Stimulated activated CD4-positive, alpha-beta T cell treated with anti-CD3 and anti-CD28 coated beads, Interleukin-1b, Interleukin-23, amount 100 ng/mL, for 1 hour (primary cell): ENCODE measurements at places on chromosomes 11 and 22.

- no peak for DNase-seq
Observed at GRCh38 chr11:57248780-57249383, 11.8 kb upstream of the APLNR start.

DNA sequence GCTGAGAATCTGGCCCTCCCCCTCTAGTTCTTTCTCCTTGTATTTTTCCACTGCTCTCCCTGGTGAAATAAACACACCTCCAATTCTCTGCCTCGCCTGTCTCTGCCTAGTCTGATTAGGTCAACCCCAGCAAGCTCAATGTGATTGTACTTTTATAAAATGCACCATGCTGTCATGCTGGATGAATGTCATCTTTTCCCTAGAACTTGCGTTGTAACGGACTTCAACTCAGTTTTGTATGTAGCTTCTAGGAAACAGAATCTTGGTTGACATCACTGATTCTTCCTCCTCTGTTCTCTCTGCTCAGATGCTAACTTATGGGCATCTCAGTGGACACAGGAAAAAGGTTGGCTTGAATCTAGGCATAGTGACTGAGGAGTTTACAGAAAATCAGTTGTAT lies 261.9 kb upstream of the ISX start:
- no peak for DNase-seq

DNA sequence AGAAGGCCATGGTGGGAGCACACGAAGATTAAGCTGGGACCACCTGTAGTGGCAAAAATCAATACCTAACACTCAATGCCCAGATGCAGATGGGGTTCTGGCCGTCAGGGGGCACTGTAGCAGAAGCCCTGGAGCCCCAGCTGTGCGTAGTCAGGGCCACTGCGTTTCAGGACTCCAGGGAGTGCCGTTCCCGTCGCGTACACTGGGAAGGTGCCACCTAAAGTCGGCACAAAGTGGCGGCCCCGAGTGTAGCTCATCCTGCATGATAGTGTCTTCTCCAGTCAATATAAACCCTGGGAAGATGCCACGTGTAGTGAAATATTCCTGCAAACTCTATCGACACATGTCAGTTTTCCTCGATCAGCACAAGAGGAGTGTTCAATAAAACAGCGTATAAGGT lies 123.8 kb upstream of the NTM start:
- no peak for DNase-seq

GRCh38 chr11:27429761-27430393 lies 42.7 kb downstream of the LGR4 start:
- DNase-seq, result no peak

DNA sequence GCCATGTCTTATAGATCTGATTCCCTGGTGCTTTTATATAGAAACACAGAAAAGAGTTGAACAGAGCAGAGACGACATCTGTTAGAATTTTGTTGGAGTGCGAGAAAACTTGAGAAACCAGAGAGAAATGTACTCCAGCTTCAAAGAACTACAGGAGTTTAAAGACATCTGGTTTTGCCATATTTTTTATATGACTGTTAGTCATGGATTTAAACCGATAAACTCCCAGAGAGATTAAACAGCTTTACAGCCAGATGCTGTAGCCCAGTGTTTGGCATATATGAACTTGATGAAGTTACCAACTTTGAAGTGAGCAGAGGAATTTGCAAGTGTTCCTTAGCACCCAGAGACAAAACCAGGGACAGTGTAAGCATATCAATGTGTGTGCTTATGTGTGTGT lies 1083.1 kb downstream of the LRRC4C start:
- DNase-seq, result no peak

- no peak for DNase-seq
Observed at GRCh38 chr11:133951327-133952198, 5.2 kb downstream of the IGSF9B start.

GRCh38 chr22:44952863-44953746 lies 56.7 kb downstream of the PHF21B start:
- no peak for DNase-seq

DNA sequence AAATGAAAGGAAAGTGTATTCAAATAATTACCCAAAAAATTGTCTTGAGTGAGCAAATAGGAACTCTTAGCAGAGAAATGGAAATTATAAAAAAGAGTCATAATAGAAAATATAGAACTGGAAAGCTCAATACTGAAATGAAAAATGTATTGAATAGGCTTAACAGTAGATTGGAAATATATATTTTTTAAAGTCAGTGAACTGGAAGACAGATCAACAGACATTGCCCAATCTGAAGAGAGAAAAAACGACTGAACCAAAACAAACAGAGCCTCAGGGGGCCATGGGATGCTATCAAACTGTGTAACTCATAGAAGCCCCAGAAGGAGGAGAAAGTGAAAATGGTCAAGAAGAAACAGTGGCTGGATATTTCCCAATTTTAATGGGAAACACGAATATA lies 32.6 kb downstream of the TBX1 start:
- DNase-seq, result no peak

DNA sequence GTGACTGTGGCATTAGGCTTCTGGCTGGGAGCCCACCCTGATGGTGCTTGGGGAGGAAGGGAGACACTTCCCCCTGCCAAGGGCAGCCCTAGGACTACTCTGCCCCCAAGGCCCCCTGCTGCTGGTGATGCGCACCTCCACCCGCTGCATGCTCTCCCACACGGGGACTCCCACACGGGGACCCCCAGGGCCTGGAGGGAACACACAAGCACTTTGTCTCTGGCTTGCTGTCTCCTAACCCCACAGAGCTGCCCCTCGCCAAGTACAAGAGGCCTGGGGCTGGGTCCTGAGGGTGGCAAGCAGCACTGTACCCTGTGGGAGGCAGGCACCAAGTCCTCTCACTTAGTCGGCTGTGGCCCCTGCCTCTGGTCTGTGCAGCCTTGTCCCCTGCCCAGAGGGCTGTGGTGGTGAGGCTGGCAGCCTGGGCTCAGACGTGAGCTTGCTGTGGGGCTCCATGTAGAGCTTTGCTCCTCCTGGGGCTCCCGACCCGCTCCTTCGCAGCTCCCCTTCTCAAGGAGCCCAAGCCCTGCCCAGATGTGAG lies 7.9 kb downstream of the LRRC75B start:
- no peak for DNase-seq

- DNase-seq, result no peak
Observed at GRCh38 chr11:34643846-34644245, 23.0 kb downstream of the EHF start.

- no peak for DNase-seq
Observed at GRCh38 chr22:37764622-37765021, 43.1 kb upstream of the GCAT start.

DNA sequence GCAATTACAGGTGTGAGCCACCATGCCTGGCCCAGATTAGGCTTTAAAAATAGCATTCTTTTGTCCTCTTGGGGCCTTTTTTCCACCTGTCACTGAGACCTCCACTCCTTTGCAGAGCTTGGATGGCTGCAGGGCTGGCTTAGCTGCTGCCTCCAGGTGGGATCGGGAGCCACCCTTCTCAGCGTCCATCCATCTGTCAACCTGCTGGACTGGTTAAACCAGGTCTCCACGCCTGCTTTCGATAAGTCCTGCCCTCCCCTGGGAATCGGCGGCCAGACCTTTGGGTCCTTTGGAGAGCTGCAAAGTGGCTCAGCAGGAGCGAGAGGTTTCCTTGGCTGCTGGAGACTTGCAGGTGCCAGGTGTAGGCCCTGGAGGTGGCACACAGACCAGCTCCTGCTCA lies 23.4 kb upstream of the GRAMD4 start:
- no peak for DNase-seq

GRCh38 chr11:10462746-10463300 lies 7.8 kb downstream of the AMPD3 start:
- DNase-seq, result no peak

- DNase-seq, result no peak
Observed at GRCh38 chr22:24105631-24106030, 75.7 kb upstream of the SUSD2 start.

- no peak for DNase-seq
Observed at GRCh38 chr11:76604626-76605241, 65.8 kb downstream of the LRRC32 start.

DNA sequence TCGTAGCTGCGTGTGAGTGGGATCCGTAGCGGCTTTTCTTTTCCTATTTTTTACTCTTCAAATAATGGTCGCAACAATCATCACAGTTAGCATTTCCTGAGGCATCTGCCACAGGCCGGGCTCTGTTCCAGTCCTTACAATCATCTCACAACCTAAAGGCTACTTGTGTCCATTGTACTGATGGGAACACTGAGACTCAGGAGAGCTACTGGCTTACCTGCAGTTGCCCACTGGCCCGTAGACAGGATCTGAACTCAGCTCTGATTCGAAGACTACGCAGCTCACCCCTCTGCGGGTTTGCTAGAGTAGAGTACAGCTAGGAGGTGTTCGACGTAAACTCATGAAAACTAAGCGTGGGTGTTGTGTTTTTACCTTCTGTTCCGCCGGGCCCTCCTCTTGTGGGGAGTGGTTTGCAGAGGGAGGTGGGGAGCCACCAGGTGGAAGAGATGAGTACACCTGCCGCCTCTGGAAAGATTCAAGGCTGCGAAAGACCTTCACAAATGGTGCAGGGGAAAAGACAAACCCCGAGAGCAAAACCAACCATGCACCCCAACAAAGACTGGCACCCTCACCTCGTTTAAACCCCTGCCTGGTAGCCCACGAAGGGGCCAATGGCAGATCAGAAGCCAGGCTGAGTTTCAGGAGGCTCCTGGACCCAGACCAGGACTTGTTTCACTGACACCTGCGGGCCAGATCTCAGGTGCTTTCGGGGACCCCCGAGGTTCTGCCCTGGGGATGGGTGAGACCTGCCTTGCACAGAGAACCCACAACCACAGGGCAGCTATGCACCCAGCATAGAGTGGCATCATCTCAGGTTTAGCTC lies 18.3 kb upstream of the RFPL3 start:
- no peak for DNase-seq

GRCh38 chr22:48331266-48331665 lies 1496.4 kb downstream of the BRD1 start:
- no peak for DNase-seq

DNA sequence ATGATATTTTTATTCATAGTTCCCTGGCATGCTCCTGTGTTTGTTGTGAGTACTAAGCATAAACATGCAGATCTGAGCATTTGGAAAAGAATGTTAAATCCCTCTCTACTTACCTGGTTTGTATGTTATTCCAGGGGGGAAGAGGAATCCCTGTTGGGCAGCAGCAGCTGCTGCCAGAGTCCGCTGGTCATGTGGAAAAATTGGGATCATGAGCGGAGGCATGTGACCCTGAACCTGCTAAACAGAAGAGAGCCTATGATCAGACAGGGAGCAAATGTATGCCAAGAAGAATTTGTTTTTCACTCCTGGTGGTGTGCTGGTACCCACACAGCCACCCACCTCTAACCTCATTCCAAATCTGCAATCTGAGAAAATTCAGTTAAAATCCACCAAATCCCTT lies 244.7 kb downstream of the SOX6 start:
- DNase-seq, result no peak

DNA sequence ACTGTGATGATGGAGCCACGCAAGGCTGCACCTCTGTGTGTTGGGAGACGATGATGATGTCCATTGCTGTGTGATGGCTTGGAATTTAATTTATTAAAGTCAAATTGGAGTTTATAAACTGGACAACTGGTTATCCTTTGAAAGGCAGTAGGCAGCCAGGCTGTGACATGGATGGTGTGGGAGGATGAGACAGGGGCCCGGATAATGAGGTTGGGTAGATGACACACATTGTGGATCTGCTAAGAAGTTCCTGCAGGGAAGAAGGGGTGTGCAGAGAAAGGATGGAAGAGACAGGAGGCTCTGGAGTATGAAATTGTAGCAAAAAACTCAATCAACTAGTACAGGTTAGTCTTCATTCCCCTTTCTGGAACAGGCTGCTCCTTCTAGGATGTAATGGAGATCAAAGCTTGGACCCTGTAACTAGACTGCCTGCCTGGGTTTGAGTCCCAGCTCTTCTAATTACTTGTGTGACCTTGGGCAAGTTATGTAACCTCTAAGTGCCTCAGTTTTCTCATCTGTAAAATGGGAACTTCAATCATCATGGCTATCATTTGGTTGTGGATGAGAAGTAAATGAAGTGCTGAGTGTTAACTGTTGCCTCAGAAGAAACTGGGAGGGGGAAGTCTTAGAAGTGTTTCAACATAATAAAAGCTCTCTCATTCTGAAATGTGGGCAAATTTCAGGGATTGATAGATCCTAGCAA lies 4.2 kb upstream of the HINFP start:
- no peak for DNase-seq
